Hematopoietic multipotent progenitor cell (in vitro differentiated cells): ENCODE measurements at places on chromosomes 12 and 14. TPM values are rescaled to one million over a fixed set of nuclear protein-coding genes. Genes with fewer than 3 reads are reported as not detected.

DNA sequence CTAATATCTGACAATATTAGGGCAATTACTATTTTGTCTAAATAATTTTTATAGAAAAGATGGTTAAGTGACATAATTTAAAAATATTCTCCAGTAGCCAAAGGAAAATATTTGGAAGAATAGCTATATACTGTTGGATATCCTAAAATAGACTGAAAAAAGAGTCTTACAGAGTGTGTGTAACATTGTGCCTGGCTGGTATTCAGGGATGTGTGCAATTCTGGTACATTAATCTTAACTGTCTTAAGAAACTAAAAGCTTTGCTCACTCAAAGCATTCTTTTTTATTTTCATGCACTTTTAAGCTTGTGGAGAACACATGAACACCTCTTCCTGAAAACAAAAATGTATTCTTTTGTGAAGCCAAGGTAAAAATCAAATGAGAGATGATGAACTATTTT, 10.1 kb upstream of the NR2C1 start:
- no peak for DNase-seq

DNA sequence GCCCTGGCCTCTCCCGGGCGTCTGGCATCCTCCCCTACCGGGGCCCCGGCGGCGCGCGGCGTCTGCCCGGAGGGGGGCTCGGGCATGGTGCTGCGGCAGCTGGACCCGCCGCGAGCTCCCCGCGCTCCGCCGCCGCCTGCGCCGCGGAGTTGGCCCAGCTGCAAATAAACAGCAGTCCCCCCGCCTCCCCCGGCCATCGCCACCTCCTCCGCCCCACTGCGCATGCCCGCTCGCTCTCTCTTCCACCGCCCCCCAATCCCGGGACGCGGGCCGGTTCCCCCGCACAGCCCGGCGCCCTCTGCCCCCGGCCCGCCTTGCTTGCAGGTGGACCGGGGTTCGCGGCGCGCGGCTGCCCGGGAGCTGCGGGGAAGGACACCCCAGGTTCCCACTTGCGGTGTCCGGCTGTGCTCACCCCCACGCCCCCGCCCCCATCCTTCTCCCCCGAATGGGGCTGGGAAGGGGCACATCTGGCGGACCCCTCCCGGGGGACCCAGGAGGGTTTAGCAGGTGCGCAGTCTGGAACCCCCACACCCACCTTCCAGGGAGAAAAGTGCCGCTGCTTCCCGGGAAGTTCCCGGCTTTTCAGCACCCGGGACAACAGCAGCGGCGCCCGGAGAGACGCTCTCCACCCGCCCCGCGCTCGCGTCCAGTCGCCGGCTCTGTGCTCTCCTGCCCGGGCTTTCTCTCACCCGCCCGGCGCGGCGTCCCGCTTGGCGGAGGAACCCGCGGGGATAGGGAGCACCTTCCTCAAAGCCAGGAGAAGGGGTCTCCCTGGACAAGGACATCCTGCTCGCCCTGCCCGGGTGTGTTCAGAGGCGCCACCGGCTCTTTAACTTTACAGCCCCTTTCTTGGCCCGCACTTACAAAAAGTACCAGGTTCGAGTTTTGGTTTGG, at the start of gene TMTC1:
Gene TMTC1 (minus strand): TSS at position 170 of the 894 bp plus-strand sequence. CDS start 191 bp downstream, outside the sequence.
- no peak for DNase-seq

DNA sequence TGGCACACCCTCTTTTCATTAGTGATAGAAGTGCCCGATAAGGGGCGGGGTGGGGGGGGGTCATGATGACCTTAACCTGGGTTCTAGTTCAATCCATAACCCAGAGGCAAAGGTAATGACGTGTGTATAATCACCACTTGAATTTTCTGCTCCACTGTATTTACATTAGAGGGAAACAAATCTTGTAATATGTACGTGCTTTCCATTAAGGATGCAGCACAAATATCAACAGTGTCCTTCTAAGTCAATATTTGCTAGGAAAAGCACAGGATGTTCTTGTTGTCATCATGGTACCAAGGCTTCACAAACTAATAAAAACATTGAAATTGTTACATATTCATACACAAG, 121.2 kb upstream of the SLC38A2 start:
- no peak for DNase-seq

- DNase-seq, result no peak
These were observed 32.9 kb downstream of the EVL start for GRCh38 chr14:100098171-100098570.

The TAS2R31 gene
- 5.1 TPM for total RNA-seq

The GABARAPL1 gene
- total RNA-seq, result 19.9 TPM
